ENCODE measurements at places on chromosomes 7 and 10.
A peak's percentile ranks its signal among the peaks of the same experiment; 100 is the strongest.

DNA sequence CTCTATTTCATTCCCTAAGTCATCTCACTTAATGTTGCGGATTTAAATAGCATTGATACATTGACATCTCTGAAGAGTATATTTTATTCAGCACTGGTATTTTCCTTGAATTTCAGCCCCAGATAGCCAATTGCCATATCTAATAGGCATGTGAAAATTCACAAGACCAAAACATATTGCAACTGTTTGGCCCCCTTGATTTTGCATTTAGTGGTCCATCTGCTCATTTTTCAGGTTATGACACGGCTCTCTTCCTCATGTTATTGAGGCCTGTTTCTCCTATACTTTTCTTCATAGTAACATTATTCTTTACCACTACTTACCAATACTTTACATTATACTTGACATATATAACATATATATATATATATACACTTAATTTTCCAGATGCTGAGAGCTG lies 43.7 kb downstream of the MKLN1 start:
- DNase-seq, result no peak

- no peak for DNase-seq
Observed at GRCh38 chr7:47386273-47386835, 195.6 kb downstream of the TNS3 start.

DNA sequence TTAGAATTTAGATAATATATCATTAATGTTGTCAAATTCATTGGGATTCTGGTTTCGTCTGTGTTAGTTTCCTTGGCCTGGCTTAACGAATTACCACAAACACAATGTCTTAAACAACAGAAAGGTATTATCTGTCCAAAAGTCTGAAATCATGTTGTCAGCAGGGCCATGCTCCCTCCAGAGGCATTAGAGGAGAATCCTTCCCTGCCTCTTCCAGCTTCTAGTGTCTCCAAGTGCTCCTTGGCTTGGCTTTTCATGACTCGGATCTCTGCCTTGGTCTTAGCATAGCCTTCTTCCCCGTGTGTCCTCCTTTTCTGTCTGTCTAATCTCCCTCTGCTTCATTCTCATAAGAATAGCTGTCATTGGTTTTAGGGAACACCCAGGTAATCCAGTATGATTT lies 482.5 kb downstream of the SEMA3D start:
- no peak for DNase-seq

- DNase-seq, result no peak
Observed at GRCh38 chr7:88545663-88546062, 213.8 kb upstream of the ZNF804B start.

- peak; percentile 87 for DNase-seq
Observed at GRCh38 chr10:31101123-31101522, 69.5 kb upstream of the ZNF438 start.

All from fibroblast of skin of right biceps (primary cell).